ELR (cell line): ENCODE measurements at places on chromosomes 6 and 20.

GRCh38 chr6:137846772-137847313, 20.2 kb upstream of the TNFAIP3 start:
- no peak for DNase-seq

DNA sequence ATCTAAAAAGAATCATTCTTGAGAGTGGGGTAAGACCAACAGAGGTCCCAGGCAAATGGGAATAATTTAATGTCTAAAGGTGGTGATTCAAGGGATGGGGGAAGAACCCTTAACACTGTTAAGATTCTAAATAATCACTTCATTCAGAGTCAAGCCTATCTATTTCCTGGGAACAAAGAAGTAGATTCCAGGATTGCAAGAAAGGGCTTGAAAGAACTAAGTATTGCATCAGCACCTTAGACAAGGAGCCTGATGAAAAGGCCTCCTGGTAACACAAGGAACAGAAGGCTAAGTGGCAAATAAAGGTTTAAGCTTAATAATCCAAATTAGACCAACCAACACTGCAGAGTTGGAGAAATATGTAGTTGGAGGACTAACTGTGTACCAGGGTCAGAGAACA, 620.7 kb upstream of the BTBD3 start:
- no peak for DNase-seq

DNA sequence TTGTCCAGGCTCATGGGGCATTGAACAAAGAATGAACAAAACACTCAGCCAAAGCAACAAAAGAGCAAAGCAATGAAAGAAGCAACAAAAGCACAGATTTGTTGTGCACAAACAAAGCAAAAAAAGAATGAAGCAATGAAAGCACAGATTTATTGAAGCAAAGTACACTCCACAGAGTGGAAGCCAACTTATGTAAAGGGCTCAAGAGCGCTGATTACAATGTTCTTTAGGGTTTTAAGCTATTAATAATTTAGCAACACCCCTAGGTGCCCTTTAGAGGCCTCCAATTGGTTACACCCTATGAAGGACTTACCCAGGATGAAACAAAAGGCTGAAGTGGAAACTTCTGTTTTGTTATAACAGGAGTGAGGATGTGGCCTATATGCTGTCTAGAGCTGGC, 179.2 kb upstream of the PROKR2 start:
- DNase-seq, result no peak

DNA sequence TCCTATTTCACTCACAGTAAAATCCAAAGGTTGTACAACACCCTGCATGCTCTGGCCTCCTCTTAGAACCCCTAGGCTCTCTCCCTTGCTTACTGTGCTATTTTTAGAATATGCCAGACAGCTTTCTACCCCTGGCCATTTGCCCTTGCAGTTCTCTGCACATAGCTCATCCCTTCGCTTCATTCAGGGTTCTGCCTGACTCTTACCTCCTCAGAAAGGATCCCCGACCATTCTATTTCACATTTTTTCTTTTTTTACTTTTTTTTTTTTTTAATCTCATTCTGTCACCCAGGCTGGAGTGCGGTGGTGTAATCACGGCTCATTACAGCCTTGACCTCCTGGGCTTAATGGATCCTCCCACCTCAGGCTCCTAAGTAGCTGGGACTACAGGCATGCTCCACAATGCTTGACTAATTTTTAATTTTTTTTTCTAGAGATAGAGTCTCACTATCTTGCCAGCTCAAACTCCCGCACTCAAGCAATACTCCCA, 33.6 kb downstream of the COMMD7 start:
- DNase-seq, result no peak

GRCh38 chr20:50594591-50595432, 84.6 kb downstream of the PTPN1 start:
- DNase-seq, result peak; percentile 26
